ENCODE measurements at places on chromosomes 6 and 20.
A peak's percentile ranks its signal among the peaks of the same experiment; 100 is the strongest.

DNA sequence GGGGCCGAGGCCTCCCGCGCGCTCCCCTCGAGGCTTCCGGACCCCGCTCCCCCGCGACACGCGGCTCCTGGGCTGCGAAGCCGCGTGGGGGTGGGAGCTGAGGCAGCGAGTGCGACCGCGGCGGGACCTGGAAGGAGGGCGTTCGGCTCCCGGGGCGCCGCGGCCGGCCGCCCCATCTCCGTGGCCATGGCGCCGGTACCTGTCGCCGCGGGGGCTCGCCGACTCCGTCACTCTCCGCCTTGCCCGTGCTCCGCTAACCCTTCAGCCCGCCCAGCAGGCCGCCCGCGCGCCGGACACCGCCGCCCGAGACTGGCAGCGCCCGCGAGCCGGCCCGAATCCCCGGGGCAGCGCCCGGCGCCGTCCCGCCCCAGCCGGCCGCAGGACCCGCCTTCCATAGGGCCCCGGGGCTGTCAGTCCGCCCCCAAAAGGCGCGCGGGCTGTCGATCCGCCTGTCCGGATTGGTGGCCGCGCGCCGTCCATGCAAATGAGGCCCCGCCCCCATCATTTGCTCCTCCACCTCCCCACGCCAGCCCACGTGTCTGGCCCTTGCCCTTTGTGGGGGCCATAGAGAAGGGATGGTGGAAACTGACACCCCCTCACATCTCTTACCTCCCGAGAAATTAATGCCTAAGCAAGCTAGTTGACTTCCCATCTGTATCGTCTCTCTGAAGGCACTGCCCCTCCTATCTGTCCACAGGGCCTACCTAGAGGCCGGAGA lies at the start of gene FKBP5:
FKBP5 (minus strand) TSS at position 311 of the 718 bp plus-strand sequence. CDS start 46,091 bp downstream, outside the sequence.
- DNase-seq, result peak; percentile 79

GRCh38 chr6:124190256-124190655 lies 386.6 kb downstream of the NKAIN2 start:
- DNase-seq, result no peak

DNA sequence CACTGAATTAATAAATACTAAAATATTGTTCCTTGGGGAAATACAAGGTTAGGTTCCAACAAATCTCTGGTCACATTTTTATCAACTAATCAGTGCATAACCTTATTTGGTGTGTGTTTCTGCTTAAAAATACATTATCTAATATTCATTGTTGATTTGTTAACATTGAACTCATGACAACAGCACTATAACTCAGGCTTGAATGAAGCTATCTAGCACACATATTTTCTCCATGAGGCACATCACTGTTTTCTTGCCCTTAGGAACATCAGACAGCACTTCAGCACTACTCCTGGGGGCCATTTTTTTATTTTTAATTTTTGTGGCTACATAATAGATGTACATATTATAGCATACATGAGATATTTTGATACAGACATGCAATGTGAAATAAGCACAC lies 277.2 kb upstream of the NT5E start:
- no peak for DNase-seq

DNA sequence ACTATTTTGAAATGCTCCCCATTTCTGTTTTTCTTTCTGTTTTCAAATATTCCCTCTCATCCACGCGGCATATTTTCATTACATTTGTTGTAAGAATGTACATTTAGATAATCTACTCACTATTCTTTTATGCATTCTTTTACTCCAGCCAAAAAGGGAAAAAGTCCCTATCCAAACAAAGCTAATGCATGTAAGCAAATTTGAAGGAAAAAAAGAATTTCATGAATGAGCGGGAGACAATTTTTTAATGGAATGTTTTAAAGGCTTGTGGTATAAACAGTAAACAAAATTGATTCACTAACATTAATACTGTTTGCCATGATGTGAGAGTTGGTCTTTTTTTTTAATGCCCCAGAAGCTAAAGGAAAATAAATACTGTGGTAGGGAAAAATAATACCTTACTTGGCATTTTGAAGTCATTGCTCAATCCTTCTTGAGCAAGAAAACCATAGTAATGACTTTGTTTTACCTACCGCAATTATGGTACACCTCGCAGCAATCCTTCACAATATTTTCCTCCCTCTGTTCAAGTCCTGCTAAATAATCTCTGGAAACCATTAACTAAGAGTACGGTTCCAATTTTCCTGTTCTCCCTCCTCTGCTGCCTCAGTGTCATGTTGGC lies 79.0 kb downstream of the BACH2 start:
- DNase-seq, result no peak

DNA sequence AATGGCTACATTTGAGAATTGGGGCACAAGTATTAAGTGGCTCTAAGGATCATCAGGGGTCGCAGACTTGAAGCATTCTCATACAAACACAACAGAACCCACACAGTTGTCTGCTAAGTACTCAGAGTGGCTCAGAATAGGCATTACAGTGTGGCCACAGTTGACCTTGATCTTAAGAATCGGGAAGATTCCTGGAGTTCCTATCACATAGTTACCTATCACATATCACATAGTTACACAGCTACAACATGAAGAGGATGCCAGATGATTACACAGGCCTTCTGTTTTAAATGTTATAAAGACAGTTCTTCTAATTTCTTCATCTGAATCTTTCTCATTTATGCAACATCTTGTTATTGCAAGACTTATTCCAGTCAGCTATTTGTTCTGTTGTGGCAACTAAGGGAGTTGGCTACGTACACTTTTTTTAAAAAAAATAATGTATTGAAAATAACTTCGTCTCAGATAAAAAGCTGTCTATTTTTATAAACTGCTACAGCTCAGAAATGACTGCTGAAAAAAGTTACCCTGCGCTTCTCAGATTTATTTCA lies 129.0 kb downstream of the REV3L start:
- DNase-seq, result no peak

DNA sequence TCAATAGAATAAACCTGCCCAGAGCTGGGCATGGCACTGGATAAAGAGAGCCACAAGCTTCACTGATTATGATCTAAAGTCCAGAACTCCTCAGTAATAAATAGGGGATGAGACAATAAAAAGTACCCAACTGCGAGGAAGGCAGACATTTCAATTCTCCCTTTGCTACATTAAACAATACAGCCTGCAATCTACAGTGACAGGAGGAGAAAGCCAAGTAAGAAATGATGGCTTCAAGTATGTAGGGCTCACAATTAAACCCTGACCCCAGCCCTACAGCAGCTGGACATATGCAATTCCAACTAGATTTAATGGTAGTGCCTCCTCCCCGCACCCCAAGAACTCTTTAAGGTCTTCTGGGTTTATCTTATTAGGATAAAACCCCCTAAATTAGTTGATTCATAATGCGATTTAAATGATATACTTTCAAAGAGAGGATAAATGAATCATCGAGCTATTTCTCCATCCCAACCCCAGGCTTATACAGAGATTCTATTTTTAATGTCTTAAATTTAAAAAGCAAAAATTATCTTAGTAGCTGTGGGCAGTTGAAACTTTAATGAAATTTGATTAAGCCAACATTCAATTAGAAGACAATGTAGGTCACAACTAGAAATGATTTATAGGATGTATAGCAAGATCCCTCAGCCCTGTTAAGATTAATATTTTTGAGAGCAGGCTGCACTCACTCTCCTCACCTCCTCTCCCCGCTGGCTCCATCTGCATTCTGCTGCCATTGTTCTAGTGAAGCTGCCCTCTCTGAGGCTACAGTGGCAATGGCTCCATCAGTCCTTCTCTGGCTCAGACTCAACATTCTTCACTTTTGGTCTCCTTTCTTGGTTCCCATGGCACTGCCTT lies 57.1 kb downstream of the OGFRL1 start:
- DNase-seq, result no peak

- DNase-seq, result no peak
Measured at GRCh38 chr20:2236256-2236655, 59.5 kb upstream of the TGM3 start.

- DNase-seq, result no peak
Measured at GRCh38 chr6:117290173-117290846, 25.0 kb downstream of the VGLL2 start.

- no peak for DNase-seq
Measured at GRCh38 chr20:2416541-2417212, 36.0 kb downstream of the TGM6 start.

GRCh38 chr6:151445482-151445881 lies 6.4 kb downstream of the RMND1 start:
- no peak for DNase-seq

DNA sequence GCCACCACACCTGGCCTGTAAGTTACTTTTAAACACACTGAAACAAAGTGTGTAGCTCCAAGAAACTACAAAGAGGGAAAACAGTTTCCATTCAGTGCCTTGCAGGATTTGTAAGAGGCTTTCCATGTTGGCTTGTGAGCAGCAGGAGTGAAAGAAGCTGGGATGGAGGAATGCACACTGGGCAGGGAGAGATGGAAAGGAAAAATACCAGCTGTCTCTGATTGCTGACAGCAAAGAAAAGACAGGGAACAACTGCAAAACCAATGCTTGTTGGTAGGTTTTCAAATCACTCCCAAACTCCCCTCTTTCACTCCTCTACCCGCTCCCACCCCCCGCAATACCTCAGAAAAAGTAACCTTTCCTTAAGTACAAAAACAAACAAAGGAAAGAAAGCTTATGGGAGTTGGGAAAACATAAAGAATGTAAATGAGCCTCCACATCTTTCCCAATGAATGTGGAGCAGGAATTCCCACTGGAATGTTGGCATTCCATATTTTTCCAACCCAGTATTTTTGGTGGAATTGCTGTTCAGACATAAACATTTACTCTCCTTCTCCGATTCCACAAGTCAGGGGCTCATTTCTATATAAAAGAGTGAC lies 166.1 kb downstream of the THBS2 start:
- no peak for DNase-seq

- DNase-seq, result no peak
Measured at GRCh38 chr6:23091795-23092194, 522.4 kb downstream of the HDGFL1 start.

DNA sequence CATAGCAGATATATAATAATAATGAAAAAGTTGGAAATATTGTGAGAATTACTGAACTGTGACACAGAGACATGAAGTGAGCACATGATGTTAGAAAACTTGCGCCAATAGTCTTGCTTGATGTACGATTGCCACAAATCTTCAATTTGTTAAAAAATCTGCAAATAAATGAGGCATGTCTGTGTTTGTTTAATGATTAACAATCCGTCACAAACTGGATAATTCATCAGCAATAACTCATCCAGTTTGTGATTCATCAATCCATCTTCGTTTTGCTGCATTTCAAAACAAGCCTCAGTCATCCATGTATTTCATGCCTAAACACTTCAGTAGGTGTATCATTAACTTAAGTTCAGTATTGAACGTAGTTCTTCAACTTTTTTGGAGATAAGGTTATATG lies 25.5 kb upstream of the SMIM26 start:
- no peak for DNase-seq

DNA sequence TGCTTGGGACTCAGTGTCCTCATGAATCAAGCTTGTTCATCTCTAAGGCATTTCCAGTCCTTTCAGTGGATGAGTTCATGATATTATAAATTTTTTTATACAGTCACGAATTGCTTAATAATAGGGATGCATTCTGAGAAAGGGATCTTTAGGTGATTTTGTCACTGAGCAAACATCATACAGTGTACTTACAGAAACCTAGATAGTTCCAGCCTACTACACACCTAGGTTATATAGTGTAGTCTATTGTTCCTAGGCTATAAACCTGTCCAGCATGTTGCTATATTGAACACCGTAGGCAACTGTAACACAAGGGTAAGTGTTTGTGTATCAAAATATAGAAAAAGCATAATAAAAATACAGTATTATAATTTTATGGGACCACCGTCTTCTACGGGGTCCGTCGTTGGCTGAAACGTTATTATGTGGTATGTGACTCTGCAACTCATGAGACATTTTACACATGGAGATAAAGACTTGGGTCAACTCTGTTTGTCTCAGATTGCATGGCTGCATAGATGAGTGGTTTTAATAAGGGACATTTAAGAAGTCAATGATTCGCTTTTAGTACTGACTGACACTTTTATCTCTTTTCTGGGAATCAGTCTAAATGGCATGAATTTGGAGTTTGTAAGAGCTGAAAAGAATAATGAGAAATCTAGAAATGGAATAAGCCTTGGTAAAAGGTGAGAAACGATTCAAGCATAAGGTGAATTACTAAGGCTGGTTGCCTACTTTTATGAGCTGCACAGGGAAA lies 33.2 kb downstream of the CLIC5 start:
- DNase-seq, result no peak

DNA sequence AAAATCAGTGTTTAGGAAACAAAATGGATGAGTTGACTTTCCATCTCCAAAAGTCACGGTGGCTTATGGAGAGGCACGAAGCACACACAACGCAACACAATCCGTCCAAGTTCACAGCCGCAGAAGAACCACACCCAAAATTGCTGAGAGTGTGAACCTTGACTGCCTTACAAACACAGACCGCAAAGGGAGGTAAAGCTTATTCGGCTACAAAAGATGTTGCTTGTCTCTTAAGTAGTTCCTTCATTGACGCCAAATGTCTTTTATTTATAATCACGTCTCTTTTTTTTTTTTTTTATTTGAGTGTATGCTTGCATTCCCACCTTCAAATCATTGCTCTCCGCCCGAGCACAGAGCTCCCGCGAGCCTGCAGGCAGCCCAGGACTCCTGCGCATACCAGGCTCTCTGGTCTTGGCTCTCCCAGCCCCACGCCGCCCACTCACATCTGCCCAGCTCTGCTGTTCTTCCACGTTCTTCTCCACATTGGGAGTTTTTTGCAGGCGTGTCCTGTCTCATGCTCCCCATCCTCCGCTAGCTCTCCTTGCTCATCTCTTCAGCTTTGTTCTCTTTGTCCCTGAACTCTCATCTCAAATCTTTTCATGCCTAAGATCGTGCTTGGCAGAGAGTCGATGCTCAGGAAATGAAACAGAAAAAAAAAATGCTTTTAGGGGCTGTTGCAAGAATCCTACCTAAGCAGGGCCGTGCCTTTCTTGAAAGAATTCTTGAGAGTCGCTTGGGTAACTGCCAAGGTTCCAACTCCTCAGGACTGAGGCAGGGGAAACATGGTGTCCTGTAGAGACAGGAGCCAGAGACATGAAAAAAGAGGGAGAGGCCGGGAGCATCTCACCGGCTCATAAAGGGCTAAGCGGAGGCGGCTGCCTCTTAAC lies 25.8 kb downstream of the LY86 start:
- DNase-seq, result no peak

DNA sequence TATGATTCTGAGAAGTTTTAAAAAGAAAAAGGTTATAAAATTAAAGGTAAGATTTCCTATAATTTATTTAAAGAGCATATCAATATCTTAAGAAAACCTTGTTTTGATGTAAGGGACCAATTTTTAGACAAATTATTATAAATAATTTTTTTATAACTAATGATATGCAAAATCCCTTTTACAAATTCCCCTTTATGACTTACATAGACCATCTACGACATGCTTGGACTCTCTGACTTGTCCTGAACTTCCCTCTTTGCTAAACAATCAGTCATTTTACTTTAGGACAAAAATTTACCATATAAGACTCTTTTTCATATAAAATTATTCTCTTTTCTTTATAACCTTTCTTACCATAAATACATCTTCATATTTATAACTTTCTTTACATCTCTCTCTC lies 15.3 kb upstream of the ANGPT4 start:
- DNase-seq, result no peak

DNA sequence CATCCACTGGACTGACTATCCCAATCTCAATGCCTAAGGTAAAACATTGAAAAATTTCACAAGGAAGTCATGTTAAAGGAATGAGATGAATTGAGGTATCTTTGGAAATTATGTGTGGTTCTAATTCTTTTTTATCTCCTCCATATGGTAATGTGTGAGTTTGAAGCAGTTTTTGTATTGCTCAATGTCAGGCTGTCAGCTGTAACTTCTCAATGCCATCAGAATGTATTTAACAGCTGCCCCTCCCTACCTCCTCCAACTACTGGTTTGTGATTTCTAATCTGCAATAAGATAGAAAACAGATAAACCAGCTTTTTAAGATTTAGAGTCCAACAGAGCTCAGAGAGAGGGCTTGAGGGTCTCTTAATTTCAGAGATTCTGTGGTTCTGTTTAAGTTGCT lies 1005.8 kb upstream of the ADGRB3 start:
- DNase-seq, result no peak
